ENCODE measurements at places on chromosomes 7 and 10. TPM values are rescaled to one million over a fixed set of nuclear protein-coding genes. Genes with fewer than 3 reads are reported as not detected.

The HOXA11 gene
- not detected for total RNA-seq

The TEX36 gene
- total RNA-seq: not detected

The CUL2 gene
- total RNA-seq: 55.1 TPM

The GJD4 gene
- total RNA-seq: not detected

The TMEM178B gene
- 50.7 TPM for total RNA-seq

The BBIP1 gene
- total RNA-seq: 78.1 TPM

The EBLN1 gene
- not detected for total RNA-seq

The TUBAL3 gene
- total RNA-seq: not detected

The PRPS1L1 gene
- total RNA-seq: not detected

The PLAU gene
- total RNA-seq: 0.94 TPM

The SYNPO2L gene
- total RNA-seq: not detected

The GPR15LG gene
- not detected for total RNA-seq

The BMS1 gene
- 11.7 TPM for total RNA-seq

The ANXA8 gene
- not detected for total RNA-seq

The SEC24C gene
- 44.0 TPM for total RNA-seq

The CRPPA gene
- total RNA-seq: 9.5 TPM

The MCM7 gene
- total RNA-seq: 44.8 TPM

The ARHGAP22 gene
- 2.2 TPM for total RNA-seq

The LBX1 gene
- not detected for total RNA-seq

The SFRP4 gene
- 1.1 TPM for total RNA-seq

The PPP1R17 gene
- total RNA-seq: 2.7 TPM
